ENCODE measurements at places on chromosomes 16 and 17.

DNA sequence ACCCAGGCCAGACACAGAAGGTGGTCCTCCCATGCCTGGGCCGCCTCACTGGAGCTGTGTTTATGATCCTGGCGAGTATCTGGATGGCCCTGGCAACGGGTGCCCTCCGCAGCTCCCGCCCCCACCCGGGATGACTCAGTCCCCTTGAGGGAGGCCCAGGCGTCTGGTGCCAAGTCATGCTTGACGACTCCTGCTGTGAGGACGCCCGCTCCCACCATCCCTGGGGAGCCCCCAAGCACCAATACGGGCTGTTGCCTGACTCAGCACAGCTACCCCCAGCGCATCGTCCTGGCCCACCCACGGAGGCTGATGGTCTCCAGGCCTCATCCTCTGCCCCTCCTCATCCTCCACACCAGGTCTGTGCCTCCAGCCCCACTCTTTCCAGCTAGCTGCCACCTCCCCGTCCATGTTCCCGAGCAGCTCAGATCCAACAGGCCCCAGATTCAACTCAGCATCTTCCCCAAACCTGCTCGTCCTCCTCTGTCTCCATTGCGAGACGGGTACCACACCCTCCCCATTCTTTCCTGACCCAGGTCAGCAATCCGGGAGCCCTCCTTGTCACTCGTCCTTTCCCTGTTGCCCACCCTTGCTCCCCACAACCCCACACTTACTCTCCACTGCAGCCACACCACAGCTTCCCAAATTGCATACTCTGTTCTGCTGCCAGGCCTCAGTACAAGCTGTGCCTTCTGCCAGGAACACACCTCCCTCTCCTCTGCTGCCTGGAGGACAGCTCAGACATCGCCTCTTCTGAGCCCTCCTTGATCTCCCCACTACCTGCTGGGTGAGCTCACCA is 2.6 kb downstream of the CAMKK1 start:
- no peak for DNase-seq

- DNase-seq, result no peak
These were observed 57.4 kb downstream of the PLCG2 start for GRCh38 chr16:81836279-81837054.

GRCh38 chr16:25413975-25414374 is 156.3 kb upstream of the ZKSCAN2 start:
- DNase-seq, result no peak

DNA sequence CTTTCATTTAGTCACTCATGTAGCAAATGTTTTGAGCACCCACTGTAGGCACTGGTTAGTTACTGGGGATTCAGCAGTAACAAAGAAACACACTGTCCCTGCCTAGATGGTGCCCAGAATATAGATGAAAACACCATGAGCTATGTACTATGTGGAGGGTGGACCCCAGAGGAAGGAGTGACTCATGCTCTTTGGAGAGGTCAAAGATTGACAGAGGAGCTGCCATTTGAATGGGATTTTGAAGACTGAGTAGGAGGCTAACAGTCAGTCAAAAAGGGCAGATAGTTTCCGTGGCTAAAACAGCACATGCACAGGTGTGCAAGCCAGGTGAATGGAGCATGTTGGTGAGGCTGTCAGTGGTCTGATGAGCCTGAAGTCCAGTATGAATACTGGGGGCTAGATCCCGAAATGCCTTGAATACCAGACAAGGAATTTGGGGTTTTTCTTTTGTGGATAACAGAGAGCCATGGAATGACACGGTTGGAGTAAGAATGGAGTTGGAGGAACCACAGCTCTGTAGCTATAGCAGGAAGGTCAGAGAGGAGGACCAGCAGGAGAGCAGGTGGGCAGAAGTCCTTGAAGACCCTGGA is 6.1 kb downstream of the IL21R start:
- no peak for DNase-seq

DNA sequence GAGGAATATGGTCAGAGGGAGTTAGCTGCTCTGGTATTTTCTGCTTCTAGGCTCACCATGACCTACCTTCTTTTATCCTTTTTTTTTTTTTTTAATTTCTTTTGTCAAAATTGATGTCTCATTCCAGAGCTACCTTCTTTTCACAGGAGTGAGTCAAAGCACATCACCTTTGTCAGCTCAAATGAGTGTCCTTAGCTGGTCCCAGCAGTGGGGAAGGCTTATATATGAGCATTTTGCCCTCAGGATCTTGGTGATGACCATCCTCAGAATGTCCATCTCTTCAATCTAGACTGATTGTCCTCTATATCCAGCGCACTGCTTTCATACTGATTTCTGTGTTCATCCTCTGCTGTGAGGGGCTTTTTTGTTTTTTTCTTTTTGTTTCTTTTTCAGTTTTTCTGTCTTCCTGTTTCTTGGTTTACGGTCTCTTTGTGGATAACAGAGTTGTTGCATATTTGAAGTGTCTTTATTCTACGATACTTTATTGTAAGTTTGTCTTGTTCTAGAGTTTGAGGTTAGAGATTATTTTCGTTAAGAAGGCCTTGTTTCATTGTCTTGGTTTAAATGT is 24.9 kb downstream of the CBFB start:
- no peak for DNase-seq
